Activated gamma-delta T cell treated with Interleukin-2 at 50 U/mL for 16 hours (primary cell): ENCODE measurements at places on chromosomes 13 and 19.

GRCh38 chr13:24071423-24072075, 89.0 kb upstream of the SPATA13 start:
- DNase-seq = no peak

- peak; percentile 22 for DNase-seq
These were observed 24.5 kb downstream of the PPP5C start for GRCh38 chr19:46371371-46371901.

DNA sequence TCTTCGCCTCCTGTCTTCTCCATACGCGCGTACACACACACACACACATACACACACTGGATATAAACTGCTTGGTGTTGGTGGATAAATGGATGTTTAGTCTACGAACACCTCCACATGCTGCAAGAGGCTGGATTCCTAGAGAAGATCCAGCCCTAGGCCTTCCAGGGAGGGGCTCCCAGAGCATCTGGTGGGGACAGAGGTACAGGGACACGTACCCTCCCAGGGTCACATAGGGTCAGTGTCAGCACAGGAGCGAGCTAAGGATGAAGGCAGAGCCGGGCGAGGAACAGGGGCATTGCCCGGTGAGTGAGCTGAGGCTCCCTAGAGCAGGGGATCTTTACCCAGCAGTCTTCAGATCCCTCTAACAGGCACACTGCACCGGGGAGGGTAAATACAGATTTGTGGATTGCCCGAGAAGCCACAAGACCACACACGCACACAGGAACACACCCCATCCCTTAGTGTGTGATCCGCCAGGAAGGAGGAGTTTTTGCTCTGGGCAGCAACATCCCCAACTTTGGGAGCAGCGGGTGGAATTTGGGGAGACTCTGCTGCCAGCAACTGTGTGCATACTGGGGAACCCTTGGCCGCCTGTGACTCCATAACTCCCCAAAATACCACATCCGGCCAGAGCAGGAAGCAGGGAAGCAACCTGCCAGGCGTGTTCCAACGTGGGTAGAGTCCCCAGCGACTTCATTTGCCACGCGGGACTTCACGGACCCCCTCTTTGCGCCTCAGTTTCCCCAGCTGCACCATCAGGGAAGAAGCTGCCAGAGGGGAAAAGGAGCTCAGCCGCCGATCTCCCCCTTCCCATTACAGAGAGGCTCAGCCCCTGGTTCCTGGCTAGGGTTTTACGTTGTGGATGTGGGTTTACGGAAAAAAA, 5.8 kb upstream of the TLE2 start:
- no peak for DNase-seq

- no peak for DNase-seq
These were observed 1.0 kb downstream of the FSTL3 start for GRCh38 chr19:677201-677600.

- no peak for DNase-seq
These were observed 13.7 kb downstream of the EPHX3 start for GRCh38 chr19:15218501-15218900.

DNA sequence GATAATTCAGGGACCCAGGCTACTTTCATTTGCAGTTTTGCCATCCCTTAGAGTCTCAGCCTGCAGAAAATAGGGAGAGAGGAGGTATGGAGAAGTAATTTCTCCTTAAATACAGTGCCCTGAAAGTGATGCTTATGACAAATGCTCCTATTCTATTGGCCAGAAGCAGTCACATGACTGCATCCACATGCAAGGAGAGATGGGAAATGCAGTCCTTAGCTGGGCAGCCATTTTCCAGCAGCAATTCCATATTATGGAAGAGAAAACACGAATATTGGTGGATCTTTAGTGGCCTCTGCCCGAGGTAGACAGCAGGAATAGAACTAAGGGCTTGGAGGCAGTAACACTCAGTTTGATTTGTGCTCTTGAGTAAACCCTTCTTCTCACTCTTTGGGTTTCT, 39.4 kb downstream of the VAV1 start:
- DNase-seq = no peak

DNA sequence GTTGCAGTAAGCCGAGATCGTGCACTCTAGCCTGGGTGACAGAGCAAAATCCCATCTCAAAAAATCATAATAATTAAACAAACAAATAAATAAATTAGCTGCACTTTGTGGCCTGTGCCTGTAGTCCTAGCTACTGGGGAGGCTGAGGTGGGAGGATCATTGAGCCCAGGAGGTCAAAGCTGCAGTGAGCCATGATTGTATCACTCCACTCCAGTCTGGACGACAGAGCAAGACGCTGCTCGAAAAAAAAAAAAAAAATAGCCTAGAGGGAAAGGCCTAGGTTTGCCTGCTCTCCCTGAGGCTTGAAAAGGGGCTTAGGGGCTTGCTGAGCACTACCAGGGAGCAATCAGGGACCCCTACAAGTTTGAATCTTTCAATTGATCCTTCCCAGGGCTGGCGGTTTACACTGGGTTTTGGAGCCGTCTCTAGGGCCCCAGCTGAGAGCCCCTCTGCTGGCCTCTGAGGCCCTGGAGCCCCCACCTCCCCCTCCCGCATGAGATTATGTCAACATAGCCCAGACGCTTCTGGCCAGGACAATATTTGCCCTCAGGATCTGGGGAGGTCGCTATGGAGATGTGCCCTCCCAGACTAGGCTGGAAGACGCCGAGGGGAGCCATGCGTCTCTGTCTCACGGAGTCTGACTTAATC, 10.4 kb upstream of the GIPR start:
- DNase-seq = no peak

DNA sequence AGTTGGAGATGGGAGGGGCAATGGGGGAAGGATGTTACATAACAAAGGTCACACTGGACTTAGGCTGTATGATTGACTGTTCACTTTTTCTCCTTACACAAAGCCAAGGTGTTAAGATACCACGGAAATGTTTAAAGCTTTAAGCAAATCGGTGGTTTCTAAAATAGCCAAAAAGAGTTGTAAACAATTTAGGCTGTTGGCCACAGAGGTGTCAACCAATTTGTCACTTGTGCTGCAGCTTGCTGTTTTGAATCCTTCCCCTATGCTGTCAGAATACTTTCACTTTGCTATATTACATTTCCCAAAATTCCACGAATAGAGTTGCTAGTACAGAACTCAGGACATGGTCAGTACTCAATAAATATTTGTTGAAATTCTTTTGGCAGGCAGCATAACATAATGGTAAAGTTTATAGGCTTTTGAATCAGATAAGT, 149.3 kb downstream of the VWA8 start:
- peak; percentile 5 for DNase-seq

DNA sequence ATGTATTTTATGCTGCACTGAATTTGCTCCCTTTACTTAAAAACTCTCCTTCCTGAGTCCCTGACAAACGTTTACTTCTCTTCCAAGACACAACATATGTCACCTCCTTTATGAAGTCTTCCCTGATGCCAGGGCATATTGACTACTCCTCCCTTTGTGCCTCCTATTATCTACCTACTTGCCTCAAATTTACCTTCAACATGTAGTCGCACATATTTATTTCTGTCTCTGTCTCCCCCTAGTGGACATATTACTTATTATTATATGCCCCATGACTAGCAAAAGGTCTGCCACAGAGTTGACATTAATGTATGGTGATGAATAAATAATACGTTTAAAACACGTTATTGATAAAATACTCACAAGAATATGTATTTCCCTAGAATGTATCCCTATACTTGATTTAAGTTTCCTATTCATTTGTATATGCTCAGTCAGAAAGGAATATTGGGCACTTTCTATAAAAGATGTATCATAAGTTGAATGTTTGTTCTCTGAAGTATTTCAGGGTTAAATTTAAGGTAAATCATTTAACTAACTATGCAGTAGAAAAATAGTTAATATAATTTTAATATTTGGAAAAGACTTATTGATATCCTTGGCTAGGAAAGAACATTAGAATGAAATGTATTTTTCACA, 250.3 kb upstream of the ATXN8OS start:
- no peak for DNase-seq

DNA sequence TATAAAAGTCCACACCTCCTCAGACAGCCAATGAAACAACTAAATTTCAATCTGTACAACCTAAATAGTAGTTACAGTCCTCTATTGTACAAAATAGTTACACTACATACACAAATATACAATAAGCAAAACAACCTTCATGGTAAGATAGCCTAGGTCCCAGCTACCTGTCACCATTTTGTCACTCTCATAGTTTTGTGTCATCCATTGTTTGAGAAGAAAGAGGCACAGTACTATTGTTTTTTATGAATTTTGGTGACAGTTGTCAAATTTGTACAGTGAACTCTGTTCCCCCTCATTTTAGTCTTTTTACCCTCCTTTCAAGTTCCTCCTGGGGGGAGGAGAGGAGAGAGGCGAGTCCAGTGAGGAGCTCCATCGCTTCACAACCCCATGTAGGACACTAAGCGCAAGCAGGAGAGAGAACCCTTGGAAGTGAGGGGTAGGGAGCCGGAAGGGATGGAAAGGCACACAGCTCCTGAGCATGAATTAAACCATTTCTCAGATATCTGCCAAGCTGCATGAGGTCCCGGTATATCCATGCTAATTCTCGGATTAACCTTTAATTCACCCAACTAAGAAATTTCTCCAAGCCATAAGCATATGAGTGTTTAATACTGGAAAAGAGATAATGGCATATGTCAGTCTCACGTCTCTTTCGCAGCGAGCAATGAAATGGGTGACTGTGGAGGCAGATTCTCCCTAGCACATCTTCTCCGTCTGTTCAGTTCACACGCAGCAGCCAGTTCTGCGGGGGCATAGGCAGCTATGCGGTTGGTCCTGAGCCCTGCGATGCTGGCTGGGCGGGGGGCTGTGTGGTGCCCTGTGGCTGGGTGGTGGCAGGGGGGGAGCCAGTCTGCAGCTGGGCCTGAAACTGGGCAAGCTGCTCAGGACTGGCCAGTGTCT, 60.5 kb downstream of the SERP2 start:
- no peak for DNase-seq

DNA sequence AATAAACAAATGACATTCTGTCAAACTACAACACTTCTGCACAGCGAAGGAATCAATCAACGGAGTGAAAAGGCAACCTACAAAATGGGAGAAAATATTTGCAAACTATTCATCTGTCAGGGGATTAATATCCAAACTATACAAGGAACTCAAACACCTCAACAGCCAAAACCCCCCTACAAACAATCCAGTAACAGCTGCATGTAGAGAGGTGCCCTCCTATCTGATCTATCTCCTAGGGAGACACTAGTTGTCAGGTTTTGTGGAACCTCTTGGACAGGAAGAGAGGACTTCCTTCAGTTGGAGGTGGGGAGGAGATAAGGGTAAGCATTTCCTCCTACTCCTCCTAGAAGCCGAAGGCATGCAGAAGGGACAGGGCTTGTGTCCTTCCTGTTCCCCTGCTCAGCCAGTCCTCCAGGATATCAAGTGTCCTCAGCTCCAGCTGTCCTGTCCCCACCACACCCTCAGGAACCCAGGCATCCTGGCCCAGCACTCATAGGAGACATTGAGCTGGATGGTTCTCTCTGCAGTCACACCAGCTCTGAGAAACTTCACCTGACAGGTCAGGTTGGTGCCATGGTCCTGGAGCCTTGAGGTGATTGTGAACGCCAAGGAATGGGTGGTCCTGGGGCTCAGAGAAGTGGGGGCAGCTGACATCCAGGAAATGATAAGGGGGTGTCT, 9.8 kb upstream of the SIGLEC8 start:
- DNase-seq = no peak

DNA sequence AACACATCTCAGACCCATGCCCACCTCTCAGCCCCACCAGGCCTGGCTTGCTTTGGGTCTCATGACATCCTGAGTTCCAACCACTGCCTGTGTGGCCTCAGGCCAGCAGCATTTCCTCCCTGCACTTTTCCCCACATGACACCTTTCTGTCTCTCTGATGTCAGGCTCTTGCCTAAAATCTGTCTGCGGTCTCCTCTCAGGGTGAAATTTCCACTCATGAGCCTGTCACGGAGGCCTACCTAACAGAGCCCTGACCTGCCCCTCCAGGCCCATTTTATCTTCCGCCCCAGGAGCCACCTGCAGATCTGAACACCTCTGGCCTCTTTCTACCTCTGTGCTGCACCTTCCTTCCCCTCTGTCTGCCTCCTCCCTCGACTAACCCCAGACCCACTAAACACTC, 93.5 kb downstream of the ZDHHC20 start:
- peak; percentile 41 for DNase-seq

- DNase-seq = peak; percentile 25
These were observed 11.8 kb downstream of the STAP2 start for GRCh38 chr19:4326837-4327251.

DNA sequence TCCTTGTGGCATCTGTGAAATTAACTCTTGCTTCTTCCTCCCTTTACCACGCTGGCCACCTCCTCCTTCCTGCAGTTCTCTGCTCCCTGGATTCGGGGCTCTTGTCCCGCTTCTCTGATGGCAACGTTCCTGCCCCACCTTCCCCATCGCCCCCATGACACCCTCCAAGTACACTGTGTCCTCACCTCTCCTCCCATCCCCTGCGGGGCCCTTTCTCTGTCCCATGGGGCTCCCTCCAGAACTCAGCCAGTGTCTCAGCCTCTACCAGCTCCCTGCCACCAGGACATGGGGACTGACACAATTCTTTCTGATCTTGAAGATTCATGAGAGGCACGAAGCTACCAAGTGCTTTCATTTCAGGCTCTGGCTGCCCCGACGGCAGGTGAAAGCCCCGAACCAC, 9.1 kb downstream of the CARS2 start:
- DNase-seq = no peak

DNA sequence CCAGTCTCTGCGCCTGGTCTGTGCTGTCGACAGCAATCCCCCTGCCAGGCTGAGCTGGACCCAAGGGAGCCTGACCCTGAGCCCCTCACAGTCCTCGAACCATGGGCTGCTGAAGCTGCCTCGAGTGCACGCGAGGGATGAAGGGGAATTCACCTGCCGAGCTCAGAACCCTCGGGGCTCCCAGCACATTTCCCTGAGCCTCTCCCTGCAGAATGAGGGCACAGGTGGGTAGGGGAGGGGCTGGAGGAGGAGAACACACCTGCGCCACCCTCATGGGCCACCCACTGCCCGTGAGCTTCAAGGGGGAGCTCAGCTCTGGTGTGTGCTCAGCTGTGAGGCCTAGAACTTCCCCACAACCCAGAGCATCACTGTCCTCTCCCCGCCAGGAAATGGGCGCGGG, 38.6 kb upstream of the CD33 start:
- no peak for DNase-seq

DNA sequence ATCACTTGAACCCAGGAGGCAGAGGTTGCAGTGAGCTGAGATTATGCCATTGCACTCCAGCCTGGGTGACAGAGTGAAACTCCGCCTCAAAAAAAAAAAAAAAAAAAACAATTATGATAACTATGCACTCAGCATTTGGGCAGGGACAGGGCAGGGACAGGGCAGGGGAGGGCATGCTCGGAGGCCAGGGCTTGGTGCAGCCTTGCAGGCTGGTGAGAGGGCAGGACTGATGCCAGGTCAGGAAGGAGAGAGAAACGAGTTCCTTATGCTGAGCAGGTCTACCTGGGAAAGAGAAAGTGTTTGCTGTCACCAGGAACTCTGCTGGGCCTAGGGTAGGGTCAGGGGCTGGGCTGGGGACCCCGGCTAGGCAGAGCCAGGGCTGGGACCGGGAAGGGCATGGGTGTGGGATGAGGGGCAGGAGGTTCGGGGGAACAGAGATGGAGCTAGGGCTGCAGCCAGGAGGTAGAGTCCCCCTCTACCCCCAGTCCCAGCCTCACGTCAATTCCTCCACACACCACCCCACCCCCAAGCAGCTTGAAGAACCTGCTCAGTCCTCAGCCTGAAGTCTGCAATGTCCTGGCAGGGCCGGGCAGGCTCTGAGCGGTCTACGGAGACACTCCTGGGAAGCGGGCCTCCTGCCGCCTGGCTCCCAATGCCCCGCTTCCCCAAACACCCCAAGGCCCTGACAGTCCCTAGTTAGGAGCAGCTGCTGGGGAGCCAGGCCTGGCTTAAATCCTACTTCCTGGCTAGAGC, 2.8 kb downstream of the FXYD3 start:
- no peak for DNase-seq

GRCh38 chr13:35768073-35768472, 291.6 kb upstream of the MAB21L1 start:
- DNase-seq = no peak
